ENCODE measurements at places on chromosomes 6 and 20. TPM values are rescaled to one million over a fixed set of nuclear protein-coding genes. Genes with fewer than 3 reads are reported as not detected.

DNA sequence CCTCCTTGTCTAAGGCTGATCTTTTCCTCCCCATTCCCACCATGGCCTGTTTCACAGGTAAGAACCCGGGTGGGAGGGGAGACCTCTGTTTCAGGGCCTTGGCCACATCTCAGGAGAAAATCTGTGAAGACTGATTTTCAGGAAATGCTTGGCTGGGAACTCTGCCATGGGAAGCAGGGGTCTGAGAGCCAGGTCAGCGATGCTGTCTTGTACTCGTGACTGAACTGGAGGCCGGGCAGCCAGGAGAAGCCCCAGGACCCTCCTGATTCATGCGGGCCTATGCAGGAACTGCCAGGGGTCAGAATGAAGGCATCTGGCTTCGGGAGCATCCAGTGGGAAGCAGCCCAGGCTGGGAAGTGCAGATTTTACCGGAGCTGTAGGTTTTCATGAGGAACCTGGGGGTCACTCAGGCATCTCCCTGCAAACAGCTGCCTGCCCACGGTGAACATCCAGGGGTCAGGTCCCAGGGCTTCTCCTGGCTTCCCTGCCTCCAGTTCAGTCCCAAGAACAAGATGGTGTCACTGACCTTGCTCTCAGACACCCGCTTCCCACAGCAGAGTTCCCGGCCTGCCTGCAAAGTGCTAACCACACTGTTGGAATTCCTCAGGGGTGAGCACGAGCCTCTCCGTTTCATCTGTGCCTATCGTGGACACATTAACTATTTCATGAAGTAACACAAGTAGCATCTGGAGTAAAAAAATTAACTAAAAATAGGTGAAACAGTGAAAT, 90.2 kb upstream of the SULF2 start:
- DNase-seq = no peak

DNA sequence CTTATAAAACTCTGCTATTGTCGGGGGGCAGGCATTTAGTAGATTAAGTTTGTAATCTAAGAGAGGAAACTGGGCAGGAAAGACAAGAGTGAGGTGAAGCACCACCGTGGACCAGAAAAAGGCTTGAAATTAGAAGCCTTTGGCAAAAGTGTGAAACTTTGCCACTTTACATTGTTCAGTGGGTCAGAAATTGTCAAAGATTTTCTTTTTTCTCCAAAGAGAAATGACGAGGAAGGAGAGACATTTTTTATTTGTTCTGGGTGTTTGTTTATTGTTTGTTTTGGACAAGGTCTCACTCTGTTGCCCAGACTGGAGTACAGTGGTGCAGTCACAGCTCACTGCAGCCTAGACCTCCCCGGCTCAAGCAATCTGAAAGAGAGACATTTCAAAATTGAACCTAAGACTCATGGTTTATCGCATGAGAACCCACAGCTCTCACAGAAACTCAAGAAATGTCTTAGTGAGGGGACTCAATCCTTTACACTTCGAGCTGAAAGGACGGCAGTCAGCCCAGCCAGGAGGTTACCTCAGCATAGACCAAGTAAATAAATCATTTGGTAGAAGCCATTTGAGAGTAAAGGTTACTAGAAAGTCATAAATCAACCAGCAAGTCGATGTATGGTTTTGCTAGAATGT, 262.8 kb upstream of the TAB2 start:
- DNase-seq = no peak

- no peak for DNase-seq
Measured at GRCh38 chr6:9399916-9400315, 964.6 kb upstream of the SLC35B3 start.

DNA sequence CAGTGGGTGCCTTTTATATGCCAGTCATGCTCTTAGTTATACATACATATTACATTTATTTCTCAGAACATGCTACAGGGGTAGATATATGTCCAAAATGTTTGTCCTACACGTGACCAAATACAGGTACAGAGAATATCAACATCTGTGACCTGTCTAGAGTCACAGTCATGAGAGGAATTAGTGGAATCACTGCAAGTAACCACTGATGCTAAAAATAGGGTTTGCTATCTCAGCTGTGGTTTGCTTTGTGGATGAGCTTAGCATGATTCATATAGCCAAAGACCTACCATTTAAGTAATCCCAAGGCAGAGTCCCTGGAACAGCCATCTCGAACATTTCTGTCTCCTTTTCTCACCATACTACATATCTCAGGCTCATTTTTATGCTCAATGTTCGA, 32.3 kb downstream of the GSTA3 start:
- no peak for DNase-seq

GRCh38 chr20:10911298-10911697, 237.5 kb upstream of the JAG1 start:
- DNase-seq = no peak

Gene NT5E
- 22.8 TPM for total RNA-seq

DNA sequence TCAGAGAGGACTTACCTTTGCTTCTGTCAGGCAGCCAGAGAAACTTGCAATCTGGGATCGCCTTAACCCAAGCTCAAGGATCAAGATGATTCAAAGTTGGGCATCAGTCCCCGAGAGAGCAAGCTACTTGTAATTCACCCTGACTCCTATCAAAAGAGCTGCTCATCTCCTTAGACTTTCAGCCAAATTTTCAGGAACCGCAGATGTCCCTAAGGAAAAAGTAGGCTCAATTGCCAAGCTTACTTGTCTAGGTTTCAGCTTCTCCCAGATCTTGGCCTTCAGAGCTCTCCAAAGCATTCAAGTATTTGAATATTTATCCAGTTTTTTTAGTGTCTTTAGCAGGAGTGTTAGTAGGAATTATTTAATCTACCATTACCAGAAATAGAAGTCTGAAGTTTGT, 434.1 kb upstream of the MMS22L start:
- no peak for DNase-seq

DNA sequence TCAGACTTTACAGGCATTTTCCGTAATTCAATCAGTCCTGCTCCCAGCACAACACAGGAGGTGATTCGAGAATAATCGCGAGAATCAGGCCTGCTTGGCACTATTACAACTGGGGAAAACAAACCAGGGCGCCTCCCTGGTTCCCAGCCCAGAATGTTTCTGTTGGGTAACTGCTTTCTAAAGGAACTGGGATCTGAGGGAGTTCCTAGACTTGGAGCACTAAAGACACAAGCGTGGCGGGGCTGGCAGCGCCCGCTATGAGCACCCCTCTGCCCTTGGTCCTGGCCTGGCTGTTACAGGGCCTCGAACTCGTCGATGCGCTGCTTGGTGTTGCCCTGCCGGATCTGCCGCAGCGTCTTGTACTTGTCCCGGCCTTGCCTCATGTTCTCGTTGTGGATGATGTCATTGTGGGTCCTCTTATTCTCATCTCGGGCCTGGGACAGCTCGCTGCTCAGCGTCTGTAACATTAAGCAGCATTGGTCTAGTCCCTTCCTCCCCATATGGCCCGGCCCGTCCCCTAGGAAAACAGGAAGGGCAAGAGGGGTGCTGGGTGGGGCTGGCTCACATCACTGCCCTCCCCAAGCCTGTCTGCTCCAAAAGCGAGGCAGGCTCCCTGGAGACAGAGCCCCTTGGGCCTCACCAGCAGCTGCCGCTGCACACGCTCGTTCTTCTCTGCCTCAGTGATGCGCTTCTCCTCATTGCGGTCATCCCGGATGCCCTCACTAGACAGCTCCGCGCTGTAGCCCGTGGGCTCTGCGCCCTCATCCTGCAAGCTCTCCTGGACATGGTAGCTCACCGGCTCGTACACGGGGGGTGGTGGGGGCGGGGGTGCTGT, 52.3 kb downstream of the EZR start:
- DNase-seq = no peak

Gene MMS22L
- 14.2 TPM for total RNA-seq

DNA sequence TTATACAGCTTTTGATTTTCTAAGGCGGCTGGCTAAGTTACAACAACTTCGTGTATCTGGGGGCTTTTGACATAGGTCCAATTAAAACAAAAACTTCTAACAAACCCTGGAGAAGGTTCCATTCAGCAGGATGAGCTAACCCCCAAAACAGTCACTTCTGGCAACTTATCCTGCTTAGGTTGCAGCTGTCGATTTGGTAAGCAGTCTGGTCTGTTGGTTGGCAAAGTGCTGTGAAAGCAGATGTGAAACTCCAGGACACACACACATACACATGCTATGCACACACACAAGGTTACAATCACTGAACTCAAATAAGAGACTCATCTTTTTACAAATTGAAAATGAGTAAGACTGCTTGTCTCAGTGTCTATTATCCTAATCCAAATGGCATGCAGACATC, 119.0 kb upstream of the STMND1 start:
- DNase-seq = no peak

Gene SLC17A3
- not detected for total RNA-seq

- no peak for DNase-seq
Measured at GRCh38 chr6:169766232-169766631, 14.8 kb downstream of the ERMARD start.

Gene RIPPLY2
- total RNA-seq = 0.86 TPM

DNA sequence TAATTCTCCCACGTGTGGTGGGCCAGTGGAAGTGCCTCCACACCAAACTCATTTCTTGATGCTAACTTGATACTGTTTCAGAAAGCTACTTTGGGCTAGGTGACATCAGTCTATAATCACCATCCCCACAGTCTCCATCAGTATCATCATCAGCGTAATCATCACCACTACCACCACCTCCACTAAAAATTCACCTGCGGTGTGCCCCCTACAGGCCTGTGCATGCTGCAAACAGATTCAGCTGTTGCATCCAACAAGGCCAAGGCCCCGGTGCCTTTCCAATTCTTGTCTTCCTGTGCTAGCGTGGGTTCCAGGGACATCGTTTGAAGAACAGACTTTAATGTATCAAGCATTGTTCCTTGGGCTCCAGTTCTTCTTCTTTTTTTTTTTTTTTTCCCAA, 201.3 kb upstream of the EXOC2 start:
- DNase-seq = no peak

DNA sequence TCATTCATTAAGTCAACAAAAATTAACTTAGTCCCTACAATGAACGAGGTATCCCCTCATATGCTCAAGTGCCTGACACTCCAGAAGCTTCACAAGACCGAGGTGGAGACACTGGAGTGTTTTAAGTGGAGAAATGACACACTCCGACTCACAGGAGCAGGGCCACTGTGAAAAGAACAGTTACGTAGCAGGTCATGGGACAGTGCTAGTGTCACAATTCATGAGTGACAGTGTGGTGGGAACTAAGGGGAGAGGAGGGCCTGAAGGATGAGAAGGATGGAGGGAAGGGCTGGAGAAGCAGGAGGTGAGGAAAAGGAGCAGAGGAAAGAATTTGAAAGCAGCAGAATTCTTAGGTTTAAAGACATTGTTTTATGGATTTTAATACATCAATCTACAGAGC, 1.3 kb upstream of the HLA-A start:
- no peak for DNase-seq

DNA sequence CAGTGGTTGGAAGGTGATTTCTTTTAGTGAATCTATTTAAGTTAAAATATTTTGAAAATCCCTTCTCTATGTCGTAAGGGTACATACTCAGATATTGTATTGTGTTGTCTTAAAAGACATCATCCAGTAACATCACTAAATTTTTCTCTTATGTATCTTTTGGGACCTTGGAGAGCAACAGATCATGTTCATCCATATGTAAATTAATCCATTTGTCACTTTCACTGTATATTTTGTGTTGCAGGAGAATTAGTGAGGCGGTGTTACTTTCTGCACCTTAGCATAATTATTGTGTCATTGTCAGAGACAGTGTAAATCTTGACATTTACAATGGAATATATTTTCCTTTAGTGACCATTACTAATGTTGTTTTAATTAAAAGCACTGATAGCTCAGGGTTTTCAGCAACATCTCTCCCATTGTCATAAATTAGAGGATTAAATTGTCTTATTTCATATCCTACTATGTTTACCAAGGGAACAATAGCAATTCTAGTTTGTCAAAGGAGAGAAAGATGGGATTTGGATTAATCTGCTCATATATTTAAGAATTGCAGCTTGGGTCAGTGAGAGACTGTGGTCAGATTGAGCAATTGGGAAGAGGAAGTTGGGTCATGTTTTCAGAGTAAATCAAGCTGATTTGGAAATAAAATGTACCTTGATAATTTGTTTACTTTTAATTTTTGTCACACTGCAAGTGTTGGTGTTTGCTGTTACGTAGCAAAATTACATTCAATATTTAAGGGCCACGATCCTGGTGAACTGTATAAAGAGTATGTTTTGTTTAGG, 22.7 kb downstream of the DOK5 start:
- no peak for DNase-seq

DNA sequence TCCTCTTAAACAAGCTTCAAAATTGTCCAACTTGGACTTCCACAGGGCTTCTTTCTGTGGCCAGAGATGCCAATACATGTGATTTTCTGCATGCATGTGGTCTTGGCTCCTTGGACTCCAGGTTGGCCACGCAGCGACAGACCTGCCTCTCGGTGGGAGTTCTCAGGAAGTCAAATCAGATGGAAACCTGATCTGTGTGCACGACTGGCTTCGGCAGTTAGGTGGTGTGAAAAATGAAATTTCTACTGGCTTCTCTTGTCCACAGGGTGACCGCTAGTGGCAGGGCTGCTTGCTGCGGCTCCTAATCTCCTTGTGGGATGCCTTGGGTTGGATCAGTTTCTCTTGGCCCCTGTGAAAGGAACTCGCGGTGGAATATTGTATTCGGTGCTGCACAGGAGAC, 57.3 kb downstream of the PHACTR3 start:
- no peak for DNase-seq

Gene TMEM74B
- 3.6 TPM for total RNA-seq

DNA sequence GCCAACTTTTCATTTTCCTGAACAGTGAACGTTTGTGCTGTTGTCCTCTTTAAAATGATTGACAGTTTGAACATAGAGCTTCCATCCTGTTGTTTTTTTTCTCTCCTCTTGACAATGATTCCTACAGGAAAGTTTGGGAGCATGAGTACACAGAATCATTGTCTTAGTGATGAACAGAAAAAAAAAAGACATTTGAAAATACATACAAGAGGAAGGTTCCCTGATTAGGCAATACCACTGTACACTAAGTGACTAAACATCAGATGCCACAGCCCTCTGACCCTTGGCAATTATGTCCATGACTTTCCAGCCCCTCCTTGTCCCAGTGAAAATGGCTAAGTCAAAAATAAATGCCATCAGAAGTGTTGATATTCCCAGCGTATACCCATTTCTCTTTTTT, 71.5 kb downstream of the RTN4IP1 start:
- no peak for DNase-seq

Gene PGBD1
- 3.1 TPM for total RNA-seq

DNA sequence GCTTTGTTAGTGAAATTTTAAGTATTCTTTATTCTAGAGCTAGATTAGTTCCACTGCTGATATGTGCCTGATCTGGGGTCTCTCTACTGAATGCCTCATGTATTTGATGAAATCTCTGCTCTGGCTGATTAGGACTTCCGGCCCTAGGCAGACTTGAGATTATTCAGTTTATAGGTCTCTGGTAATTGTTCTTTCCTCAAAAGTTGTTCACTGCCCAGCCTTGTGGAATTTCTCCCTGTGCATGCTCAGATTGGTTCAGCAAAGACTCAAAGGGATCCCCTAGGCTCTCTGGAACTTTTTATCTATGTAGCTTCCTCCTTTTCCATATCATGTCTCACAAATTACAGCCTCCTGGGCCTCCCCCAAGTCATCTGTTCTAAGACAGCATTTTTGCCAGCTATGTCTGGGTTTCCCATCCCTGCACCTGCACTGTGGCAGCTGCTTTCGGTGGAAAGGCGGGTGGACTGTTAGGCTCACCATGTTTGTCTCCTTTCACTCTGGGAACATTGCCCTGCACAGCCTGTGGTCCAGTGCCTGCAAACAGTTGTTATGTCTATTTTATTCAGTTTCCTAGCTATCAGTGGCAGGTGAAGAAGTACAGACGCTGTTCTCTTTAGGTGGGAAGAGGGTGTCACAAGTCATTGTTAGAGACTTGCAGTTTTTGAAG, 73.7 kb downstream of the RPP40 start:
- DNase-seq = no peak

Gene ALDH5A1
- 39.6 TPM for total RNA-seq

GRCh38 chr6:121305957-121306607, 28.2 kb downstream of the TBC1D32 start:
- no peak for DNase-seq

Data from ureter (tissue), 1 donor.